Astrocyte of the spinal cord (primary cell): ENCODE measurements at places on chromosomes 3 and 15.

DNA sequence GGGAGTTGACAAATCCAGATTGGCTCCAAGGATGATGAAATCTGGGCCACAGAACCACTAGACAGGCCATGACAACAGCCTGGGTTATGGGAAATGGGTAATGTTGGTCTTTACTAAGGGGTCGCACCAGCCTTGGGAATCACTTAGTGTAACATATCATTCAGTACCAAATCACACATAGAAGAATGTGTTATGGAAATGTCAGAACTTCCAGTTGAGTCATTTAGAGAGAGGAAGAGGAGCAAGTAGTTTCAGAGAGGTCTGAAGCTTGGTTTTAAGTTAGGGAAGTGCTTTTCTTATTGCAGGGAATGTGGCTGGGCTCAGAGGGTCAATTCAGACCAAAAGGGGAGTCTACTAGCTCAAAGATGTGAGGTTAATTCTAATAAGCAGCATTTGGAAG, 241.6 kb upstream of the ZPLD1 start:
- DNase-seq, result no peak

GRCh38 chr3:196169836-196170240, 41.4 kb downstream of the ZDHHC19 start:
- no peak for DNase-seq

DNA sequence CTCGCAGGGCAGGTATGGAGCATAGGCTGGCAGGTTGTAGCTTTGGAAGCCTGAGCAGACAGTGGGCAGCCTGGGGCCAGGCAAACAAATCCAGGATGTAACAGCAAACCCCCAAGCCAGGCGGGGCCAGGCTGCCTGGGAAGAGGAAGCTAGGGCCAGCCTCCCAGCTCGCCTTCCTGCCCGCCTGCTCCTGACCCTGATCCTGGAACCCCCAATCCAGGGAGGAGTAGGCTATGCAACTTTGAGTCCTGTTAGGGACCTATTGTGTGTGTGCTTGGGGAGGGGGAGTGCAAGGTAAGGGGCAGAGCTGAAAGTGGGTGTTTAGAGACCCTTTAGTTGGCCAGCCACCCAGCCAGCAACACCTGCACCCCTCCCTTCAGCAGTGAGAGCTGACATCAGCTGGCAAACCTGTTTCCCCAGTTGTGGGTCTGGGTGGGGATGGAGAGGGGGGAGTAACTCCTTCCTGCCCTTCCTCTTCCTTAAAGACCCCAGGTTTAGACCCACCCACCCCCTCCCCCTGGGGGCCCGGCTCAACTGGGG, 2.5 kb downstream of the NBEAL2 start:
- no peak for DNase-seq

GRCh38 chr3:136929977-136930670, 27.7 kb upstream of the IL20RB start:
- DNase-seq, result peak; percentile 15

- DNase-seq, result no peak
Observed at GRCh38 chr3:195111319-195111705, 159.6 kb downstream of the XXYLT1 start.

DNA sequence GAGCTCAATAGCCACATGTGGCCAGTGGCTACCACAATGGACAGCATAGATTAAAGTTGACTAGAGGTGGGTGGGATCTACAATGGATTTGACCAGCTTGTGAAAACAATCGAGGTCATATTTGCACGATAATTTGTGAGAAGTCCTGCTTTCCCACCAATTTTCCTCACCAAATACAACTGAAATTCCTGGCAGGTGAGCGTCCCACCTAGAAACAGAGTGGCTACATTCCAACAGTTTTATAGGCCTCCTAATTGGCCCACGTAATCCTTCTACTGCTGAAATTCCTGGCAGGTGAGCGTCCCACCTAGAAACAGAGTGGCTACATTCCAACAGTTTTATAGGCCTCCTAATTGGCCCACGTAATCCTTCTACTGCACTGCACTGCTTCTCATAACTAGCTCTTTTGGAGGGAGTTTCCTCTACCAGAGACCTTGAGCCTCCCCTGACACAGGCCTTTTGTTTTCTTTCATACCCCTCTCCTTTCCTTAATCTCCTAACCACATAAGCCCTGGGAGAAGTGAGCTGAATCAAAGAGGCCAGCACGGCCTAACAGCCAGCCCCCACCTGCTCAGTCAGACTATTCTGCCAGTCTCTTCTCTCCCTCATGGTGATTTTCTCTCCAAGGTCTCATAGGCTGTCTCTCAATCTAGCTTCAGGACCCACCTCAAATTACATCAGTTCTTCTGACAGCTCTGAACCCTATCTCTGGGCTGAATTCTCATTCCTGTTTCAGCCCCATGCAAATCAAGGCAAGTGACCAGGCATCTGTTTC, 80.2 kb downstream of the BFSP2 start:
- no peak for DNase-seq

DNA sequence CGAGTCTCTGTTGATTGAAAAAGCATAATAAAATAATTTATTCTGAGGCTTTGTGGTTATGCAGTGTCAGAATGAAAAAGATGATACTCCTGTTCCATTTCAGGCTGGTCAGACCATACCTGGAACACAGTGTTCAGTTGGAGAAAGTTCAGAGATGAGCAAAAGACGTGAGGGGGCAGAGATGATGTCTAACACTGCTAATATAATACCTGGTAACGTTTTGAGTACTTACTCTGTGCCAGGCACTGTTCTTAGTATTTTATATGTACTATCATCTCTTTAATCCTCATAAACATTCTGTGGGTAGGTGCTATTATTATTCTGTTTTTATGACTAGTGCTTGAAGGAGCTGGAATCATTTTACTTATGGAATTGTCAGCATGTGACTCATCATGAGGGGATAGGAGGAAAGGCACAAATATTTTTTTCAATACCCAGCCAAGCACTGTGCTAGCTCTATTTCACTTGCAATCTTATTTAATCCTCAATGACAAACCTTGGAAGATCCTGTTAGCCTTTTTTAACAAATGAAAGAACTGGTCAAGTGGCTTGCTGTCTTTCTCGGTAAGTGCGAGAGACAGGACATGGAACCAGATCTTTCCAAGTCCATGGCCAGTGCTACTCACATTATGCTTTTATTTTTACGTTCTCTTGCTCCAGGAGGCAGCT, 31.8 kb downstream of the IQGAP1 start:
- peak; percentile 88 for DNase-seq

DNA sequence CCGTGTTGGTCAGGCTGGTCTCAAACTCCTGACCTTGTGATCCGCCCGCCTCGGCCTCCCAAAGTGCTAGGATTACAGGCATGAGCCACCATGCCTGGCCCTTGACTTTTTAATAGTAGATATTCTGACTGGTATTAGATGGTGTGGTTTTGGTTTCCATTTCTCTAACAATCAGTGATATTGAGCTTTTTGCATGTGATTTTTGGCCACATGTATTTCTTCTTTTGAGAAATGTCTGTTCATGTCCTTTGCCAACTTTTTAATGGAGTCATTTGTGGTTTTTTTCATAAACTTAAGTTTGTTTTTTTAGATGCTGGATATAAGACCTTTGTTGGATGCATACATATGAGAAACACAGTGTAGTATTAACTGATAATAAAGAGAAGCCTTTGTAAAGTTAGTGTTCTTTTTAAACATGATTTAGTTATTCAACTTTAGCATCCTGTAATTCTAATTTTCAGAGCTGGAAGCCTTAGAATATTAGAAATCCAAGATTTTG, 280.8 kb downstream of the RBMS3 start:
- peak; percentile 42 for DNase-seq

DNA sequence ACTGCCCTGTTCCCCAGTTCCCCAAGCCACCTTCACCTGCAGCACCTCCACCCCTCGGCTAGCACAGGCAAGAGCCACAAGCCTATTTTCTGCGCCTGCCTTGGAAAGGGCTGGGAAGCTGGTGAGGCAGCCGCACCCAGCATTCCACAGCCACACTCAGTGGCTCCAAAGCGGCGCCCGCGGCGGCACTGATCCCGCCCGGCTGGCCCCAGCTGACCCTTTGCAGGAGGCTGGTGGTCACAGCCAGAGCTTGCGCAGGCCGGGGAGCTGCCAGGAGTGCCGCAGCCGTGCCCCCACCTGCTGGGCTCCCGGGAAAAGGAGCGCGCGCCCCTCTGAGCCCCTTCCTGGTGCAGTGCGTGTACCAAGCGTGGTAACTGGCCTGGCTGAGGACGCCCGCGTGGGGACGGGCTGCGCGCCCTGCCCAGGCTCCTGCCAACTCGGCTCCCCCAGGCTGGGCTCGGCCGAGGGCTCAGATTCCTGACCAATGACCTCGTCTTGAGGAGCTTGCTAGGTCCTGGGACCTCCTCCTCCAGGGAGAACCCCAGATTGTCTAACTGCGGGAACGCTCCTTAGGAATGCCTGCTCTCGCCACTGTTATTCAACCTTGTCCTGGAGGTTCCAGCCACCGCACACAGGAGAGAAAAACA, 13.3 kb downstream of the GRAMD2A start:
- DNase-seq, result peak; percentile 35

DNA sequence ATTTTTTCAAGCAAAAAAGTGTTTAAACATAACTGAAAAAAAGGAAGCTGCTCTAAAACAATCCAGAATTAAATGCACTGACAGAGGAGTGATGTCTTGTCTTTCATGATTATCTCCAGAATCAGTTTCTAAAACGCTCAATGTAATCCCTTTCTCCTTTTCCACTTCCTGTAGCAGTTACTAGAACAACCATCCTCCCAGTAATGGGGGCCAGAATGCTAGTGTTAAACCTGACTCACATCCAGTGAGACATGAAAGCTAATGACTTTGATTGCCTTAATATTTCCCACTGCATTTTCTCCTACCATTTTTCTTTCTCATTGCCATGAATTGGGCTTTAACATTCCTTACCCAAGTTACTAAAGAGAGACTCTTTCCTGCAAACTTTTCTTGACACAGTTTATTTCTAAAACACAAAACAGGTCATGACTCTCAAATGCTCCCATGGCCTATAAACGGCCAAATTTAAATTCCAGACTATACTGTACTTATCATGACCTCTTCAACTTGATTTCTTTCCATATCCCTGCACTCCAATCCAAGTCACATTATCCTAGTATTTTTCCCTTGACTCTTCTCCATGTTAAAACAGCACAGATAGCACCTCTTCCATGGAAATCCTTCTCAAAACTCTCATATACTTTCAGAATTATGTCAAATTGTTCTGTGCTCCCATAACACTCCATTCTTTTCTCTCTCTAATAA, 341.4 kb downstream of the NAALADL2 start:
- DNase-seq, result no peak

DNA sequence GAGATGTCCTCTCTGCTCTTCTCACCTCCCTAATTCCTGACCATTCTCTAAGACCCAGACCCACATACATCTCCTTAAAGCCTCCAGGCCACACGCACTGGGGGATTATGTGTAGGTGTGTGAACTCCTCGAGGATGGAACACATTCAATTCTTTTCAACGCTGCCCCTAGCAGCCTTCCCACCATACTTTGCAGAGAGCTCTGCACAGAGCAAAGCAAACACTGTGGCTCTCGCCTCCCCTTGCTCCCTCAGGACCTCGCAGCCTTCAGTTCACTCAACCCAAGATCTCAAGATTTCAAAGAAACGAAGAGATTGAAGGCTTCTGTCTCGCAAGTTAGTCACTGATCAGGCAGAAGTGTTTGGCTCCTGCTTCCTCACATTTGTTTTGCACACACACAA, 6.0 kb downstream of the ACTC1 start:
- no peak for DNase-seq

DNA sequence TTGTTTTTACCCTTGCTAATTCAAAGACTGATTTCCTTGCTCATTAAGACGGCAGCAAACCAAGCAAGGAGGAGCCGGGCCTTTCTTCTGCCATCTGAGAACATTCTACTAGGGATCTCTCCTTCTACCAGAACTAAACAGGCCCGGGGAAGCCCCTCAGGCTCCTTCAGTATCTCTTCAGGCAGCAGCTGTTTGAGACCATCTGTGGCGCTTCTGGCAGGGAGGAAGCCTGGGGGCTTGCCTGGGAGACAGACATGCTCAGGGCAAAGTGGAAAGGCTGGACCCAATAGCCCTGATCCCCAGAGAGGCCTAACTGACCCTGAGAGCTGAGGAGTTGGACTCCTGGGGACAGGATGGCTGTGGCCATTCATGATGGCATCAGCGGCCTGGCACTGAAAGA, 67.9 kb downstream of the FEM1B start:
- no peak for DNase-seq

DNA sequence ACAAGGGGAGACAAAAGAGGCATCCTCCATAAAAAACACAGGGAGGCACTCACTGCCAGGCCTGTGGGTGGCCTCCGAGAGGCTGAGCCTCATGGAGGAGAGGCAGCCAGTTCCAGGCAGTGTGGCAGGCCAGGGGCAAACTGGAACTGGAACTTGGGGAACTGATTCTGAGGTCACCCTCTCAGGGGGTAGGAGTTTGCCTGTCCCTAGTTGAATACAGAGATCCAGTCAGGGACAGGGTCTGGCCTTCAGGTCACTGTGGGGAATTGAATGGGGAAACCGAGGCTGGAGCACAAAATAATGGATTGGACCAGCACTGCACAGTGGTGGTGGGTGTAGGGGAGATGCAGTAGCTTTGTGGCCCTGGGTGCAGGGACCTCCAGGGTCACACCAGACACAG, 58.7 kb downstream of the TPRA1 start:
- no peak for DNase-seq

DNA sequence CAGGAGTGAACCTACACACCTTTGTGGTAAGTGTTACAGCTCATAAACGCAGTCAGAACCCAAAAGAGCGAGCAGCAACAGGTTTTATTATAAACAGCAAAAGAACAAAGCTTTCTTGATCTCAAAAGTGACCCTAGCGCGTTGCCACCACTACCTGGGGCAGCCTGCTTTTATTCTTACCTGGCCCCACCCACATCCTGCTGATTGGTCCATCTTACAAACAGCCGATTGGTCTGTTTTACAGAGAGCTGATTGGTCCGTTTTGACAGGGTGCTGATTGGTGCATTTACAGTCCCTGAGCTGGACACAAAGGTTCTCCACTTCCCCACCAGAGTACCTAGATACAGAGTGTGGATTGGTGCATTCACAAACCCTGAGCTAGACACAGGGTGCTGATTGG, 143.1 kb downstream of the ARRDC4 start:
- no peak for DNase-seq

- no peak for DNase-seq
Observed at GRCh38 chr15:29990035-29990434, 92.7 kb upstream of the GOLGA8J start.

GRCh38 chr15:72339777-72340177, 19.8 kb upstream of the CELF6 start:
- peak; percentile 80 for DNase-seq

- DNase-seq, result no peak
Observed at GRCh38 chr3:101256511-101256910, 63.9 kb downstream of the IMPG2 start.

- peak; percentile 81 for DNase-seq
Observed at GRCh38 chr3:90015688-90016356, 908.4 kb downstream of the EPHA3 start.

DNA sequence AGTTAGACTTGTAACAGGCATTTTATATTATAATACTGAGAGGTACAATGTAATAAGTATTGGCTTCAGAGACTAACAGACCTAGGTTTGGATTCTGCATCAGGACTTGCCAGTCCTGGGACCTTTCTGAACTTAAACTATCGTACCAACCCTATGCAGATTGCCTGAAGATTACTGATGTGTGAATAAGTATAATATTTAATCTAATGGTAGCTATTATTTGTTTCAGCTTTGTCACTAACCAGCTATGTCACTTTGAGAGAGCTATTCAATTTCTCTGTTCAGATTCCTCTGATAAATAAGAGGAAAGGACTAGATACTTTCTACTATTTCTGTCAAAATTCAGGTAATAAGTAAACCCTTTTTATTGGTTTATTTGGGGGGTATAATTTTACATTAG, 184.4 kb upstream of the NECTIN3 start:
- DNase-seq, result no peak
